ENCODE measurements at places on chromosomes 13 and 19.

GRCh38 chr13:37905736-37906135 is 36.2 kb upstream of the TRPC4 start:
- DNase-seq = no peak

DNA sequence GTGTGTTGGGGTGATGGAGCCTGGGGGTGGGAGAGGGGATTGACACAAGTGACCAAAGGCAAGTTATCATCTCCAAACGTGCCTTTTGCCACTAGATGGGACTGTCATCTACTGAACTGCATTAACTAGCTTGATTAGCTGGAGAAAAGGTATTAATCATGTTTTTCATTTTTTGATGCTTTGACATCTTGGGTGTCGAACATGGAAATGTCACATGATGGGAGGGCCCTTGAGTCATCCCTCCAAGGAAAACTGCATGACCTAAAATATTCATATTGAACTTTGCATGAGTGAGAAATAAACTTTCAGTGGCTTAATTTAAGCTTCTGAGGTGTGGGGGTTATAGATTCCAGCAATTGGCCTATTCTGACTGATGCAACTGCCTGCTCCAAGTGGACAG is 73.3 kb downstream of the ALOX5AP start:
- DNase-seq = no peak

DNA sequence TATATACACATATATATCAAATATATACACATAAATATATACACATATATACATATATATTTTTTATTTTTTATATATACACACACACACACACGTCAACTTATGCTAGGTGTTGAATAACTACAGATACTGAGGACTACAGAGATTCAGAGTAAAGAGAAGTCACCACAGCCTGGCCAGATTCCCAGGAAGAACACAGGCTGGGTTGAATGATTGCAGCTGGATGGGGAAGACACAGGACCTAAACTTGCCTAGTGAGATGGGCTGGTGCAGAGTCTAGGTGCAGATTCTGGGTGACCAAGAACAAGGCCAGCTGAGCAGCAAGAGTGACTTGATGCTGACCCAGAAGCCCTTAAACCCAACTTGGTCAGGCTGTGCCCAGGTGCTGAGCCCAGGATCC is 241.3 kb downstream of the KCTD12 start:
- DNase-seq = no peak

DNA sequence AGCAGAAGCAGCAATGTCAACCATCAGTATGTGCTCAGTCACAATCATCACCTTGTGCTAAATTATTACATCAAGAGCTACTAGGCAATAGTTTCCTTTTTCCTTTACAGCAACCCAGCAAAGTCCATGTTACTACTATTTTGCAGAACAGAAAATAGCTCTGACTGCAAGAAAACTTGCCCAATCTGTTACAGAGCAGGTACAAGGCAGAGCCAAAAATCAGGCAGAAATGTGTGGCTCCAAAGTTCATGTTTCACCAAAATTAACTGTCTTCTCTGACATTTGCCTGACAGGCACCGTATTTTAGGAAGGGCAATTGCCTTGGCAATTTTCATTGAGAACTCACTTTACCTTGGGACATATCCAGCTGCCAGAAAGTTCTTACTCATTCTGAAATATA is 177.6 kb upstream of the TMTC4 start:
- DNase-seq = no peak

GRCh38 chr19:5903056-5903623 is 450 bp downstream of the NDUFA11 start:
- DNase-seq = no peak

GRCh38 chr13:57418067-57418677 is 213.4 kb upstream of the PCDH17 start:
- no peak for DNase-seq

All from cerebellum (tissue), 4 donors.